Cardiac muscle cell (in vitro differentiated cells and primary cell): ENCODE measurements at places on chromosomes 1 and 21.

DNA sequence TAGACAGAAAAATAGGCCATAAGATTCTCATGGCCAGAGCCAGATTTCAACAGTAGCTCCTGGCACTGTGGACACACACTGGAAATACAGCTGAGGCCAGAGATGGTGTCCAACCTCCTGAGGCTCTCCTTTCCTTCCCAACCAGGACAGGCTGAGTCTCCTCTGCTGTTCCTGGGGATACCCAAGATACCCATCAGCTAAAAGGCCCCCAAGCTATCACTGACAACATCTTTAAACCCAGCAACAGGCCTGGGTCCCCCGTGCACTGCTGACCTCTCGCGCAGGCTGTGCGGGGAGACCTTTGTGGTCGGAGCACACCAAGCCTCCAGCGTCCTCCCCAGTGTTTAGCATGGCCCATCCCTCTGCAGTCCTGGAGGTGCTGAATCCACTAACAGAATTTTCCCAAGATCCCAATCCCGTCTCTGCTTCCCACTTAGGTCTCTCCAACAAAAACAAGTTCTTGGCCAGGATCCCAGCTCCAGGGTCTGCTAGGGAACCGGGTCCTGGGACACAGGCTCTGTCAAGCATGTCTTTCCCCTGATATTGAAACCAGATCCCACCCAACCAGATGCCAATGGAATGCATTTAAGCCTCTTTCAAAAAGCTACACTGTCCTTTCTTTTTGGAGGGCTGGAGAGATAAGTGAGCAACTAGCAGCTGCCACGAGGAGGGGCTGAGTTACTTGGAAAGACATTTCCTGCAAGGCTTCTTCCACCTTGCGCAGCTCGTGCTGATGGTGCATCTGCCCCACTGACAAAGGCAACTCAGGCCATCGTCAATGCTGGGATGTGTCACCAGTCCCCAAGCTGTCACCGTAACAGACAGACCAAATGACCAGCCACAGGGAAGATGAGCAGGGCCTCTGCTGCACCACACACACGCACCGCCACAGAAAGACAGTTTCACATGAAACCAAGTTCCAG lies 73.2 kb downstream of the BCAR3 start:
- peak; percentile 71 for DNase-seq

- peak; percentile 97 for DNase-seq
Measured at GRCh38 chr1:24294228-24294672, 24.9 kb upstream of the GRHL3 start.

DNA sequence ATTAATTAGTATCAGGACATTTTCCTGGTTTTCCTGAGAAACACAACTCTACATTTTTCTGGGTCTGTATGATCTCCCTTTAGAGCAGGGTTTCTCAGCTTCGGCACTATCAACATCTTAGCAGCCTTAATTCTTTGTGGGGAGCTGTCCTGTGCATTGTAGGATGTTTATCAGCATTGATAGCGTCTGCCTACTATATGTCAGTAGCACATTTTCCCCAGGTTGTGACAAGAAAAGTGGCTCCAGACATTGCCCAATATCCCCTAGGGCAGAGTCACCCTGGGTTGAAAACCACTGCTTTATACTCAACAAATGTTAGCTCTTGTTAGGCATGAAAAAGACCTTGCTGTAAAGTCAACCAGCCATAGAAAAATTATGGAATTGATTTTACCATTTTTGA lies 195.1 kb upstream of the FMN2 start:
- DNase-seq = no peak

GRCh38 chr1:51444096-51444495 lies 75.0 kb downstream of the EPS15 start:
- no peak for DNase-seq

- DNase-seq = no peak
Measured at GRCh38 chr1:103160281-103160680, 52.0 kb upstream of the COL11A1 start.

- DNase-seq = no peak
Measured at GRCh38 chr21:40395732-40396131, 451.2 kb downstream of the DSCAM start.

DNA sequence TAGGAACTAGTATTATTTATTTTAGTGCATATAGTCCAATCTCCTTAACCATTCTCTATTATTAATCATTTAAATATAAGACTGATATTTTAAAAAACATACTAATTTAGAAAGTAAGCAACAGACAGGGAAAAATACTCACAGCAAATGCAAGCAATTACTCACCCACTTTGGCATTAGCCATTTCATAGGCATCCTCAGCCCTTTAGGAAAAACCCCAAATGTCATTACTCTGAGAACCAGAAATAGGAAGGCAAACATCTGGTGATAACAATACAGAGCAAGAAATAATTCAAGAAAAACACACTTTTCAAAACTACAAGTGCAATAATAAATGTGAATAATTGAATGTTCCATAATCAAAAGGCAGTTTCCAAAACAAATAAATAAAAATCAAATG lies 545.1 kb downstream of the PLPP3 start:
- DNase-seq = no peak

- DNase-seq = peak; percentile 28
Measured at GRCh38 chr21:37368541-37369279, 2.1 kb downstream of the DYRK1A start.

GRCh38 chr1:179831852-179832699 lies 45.5 kb downstream of the TOR1AIP2 start:
- DNase-seq = no peak

DNA sequence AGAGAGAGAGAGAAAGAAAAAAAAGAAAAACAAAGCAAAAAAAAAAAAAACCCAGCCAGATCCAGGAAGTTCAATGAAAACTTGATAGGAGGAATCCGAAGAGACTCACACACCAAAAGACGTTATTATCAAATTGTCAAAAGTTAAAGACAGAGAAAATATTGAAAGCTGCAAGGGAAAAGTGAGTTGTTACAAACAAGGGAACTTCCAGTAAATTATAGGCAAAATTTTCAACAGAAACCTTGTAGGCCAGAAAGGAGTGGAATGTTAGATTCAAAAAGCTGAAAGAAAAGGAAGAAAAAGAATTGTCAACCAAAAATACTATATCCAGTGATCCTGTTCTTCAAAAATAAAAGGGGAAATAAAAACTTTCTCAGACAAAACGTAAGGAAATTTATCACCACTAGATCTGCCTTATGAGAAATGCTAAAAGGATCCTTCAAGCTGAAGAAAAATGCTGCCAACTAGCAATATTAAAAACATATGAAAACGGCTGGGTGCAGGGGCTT lies 23.6 kb downstream of the ERO1B start:
- DNase-seq = no peak

DNA sequence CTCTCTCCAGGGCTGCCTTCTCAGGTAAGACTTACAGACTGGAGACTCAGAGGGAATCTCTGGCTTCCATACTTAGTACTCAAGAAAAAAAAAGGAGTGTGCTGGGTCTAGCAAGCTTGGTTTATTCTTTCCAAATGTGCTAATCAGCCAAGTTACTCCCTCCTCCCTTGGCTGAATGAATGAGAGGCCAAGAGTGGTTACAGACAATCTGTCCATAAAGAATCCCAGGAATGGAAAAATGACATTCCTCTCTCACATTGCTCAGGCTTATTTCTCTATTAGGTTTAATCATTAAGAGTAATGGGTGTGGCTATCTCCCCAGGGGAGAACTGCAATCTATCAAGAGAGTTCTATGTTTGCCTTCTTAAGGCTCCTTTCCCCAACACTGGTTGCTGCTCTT lies 547.3 kb upstream of the PLXNA2 start:
- peak; percentile 30 for DNase-seq

DNA sequence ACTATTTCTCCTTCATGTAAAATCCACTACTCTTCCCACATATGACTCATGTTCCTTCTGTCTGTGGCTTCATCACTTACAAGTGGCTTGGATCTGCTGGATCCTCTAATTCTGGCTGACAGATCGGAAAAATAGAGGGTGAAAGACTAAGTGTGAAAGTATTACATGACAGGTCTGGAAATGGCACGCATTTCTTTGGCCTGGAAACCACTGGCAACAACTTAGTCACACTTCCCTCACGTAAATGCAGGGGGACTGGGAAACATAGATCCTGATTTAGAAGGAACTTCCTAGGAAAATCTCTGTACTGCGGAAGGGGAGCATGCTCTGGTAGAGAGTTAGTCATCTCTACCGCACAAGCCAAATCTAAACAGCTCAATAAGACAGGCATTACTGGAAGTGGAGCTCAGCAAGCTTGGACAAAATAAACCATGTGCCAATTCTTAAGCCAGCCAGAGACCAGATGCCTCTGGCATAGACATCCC lies 305.4 kb upstream of the PTBP2 start:
- DNase-seq = peak; percentile 98

DNA sequence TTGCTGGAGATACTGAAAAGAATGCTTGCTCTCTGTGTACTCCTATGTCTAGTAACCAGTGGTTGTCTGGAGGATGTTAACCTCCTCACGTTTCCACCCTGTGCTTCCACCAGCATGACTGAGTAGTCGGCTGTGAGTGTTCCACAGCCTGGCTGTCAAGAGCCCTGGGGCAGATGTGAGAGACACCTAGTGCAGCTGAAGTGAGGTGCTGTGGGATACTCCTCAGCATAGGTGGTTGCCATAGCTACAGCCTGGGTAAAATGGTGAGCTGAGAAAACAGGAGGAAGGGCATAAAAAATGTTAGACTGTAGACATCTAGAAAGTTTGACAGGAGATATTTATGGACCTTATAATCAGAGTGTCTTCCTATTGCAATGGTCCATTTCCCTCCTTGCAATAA lies 15.8 kb downstream of the IVL start:
- no peak for DNase-seq

DNA sequence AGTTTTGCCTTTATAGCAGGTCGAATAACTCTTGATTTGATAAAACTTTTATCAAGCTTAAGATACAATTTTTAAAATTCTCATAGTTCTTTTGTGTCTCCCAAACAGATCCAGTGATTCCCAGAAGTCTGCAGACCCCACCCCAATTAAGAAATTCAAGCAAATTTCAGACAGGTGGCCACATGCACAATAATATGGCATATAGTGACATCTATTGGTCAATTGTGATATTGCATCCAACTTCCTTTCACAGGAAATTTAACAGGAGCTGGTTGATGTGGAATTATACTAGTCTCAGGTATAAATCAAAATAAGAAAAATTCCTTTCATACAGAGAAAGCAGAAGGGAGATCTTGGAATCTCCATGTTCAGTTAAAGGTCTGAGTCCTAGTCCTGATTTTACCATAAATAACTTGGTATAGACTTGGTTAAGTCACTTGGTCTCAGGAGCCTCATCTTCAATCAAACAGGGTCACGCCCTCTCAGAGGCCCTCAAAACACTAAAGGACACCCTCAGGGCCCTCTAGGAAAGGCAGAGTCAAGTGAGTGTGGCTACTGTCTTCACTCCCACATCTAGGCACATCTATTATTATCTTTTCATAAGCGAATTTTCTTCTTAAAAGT lies 24.1 kb downstream of the PIGM start:
- peak; percentile 62 for DNase-seq

- no peak for DNase-seq
Measured at GRCh38 chr1:234901491-234902049, 227.1 kb downstream of the TOMM20 start.

GRCh38 chr1:109181085-109181806 lies 32.5 kb upstream of the SARS1 start:
- DNase-seq = peak; percentile 20

- DNase-seq = no peak
Measured at GRCh38 chr1:245043611-245043940, 111.2 kb upstream of the KIF26B start.

GRCh38 chr1:74317663-74318062 lies 82.5 kb downstream of the TNNI3K start:
- DNase-seq = no peak
